ENCODE measurements at places on chromosomes 7 and 10.

GRCh38 chr10:128035557-128035973 is 90.7 kb downstream of the MKI67 start:
- no peak for DNase-seq

- DNase-seq: no peak
Observed at GRCh38 chr10:76160446-76161300, 729.2 kb downstream of the LRMDA start.

- DNase-seq: no peak
Observed at GRCh38 chr7:16776053-16776452, 22.5 kb downstream of the TSPAN13 start.

DNA sequence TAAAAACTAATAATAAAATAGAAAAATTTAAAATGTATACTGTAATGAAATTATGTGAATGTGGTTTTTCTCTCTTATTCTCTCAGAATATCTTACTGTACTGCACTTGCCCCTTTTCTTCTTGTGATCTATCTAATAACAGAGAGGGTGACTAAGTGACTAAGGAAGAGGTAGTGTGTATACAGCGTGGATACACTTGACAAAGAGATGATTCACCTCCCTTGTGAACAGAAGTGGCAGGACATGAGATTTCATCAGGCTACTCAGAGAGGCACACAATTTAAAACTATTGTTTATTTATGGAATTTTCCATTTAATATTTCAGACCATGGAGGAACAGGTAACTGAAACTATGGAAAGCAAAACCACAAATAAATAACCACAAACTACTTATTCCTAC is 806.6 kb upstream of the GHITM start:
- no peak for DNase-seq

GRCh38 chr7:111168182-111168581 is 77.3 kb downstream of the LRRN3 start:
- DNase-seq: peak; percentile 87

GRCh38 chr10:110684800-110685446 is 40.8 kb downstream of the RBM20 start:
- no peak for DNase-seq

DNA sequence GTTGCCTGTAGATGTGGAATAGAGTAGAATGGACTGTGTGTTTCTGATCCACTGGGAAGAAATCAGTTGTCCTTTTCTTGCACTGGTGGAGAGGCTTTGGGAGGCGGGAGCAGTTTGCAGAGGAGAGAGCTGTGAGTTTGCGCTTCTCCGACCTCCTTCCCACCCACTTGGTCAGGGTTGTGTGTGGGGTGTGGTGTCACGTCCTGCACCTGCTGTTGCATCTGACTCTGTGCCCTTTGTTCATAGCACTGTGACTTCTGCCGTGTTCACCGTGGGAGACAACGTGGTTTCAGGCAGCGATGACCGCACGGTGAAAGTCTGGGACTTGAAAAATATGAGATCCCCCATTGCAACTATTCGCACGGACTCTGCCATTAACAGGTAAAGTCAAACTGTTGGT is 67.8 kb downstream of the WDR37 start:
- no peak for DNase-seq

DNA sequence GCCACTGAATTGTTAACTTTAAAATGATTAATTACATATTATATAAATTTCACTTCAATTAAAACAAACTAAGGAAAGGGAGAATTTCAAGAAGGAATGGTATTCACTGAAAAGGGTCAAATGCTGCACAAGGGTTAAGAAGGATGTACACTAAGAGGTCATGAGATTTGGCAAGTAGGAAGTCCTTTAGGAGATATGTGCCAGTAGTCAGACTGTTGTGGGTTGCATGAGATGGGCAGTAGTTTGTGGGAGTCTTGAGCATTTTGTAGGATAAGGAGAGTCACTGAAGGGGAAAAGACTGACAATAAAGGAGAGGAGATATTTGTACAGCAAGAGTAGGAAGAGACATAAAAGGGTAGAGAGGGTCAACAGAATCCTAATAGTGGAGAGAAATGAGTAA is 12.4 kb upstream of the PTPN12 start:
- DNase-seq: no peak

DNA sequence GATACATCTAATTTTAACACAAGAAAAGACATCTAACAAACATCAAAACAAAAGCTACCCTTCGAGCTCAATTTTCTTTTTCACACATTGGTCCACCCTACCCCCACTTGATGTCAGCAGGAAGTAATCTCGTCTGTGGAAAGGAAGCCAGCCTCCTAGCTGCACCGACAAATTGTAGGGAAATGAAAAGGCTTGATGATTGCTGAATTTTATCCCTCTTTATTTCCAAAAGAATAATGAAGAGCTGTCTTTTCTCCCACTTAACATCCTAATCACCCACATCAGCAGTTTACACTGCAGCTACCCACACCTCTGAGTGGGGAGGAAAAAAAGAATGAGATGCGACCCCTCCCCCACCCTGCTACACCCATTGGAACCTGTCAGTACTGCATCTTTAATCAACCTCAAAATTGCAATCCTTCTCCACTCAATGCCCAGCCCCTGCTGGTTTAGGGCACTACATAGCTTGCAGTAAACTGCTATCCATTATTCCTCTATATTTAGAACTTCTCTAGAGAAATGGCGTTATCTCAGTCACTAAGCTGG is 10.6 kb upstream of the CPVL start:
- no peak for DNase-seq

Measured in NCI-H1092 (cell line).